ENCODE measurements at places on chromosomes 5 and 9.
A peak's percentile ranks its signal among the peaks of the same experiment; 100 is the strongest.

DNA sequence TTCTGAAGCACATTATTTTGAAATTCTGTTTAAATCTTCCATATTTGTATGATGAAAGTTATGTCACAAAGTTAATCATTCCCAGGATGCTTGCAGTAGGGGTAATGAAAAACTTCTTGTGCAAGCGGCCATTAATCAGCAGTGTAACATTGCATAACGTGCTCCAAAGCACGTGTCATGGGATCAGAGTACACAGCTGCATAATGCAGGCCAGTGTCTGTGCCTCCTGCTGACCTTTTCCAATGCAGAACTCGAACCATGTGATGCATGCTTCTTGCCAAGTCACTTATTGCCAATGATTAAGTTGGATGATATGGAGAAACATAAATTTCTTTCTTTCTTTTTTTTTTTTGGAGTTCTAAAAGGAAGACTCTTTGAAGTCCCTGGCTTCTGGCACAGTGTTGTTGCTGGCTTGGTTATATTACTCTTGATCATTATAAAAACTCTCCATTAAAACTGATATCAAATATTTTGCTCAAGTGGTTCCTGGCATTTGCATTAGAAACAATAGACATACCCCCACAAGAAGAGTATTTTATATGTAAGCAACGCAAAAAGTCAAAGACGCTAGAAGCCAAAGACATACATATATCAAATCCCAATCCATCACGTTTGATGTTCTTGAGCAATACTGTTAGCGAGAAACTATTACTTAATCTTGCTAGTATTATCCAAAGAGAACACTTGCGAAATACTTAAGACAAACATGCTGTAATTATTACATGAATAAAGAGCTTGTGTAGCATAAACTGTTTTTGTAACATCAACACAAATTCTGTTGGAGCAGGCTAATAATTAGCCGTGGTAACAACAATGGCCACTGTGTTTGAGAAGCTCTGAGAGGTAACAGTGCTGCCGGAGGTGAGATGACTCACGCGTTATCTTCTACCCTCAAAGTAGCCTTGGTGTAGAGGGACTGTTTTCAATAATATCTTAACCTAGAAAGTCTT lies 164.2 kb downstream of the AUH start:
- DNase-seq, result no peak

GRCh38 chr5:139475865-139476617 lies 5.2 kb downstream of the SMIM33 start:
- DNase-seq, result no peak

- DNase-seq, result no peak
Observed at GRCh38 chr5:195401-196160, 4.3 kb downstream of the LRRC14B start.

GRCh38 chr5:64497386-64497785 lies 8.4 kb upstream of the RGS7BP start:
- no peak for DNase-seq

DNA sequence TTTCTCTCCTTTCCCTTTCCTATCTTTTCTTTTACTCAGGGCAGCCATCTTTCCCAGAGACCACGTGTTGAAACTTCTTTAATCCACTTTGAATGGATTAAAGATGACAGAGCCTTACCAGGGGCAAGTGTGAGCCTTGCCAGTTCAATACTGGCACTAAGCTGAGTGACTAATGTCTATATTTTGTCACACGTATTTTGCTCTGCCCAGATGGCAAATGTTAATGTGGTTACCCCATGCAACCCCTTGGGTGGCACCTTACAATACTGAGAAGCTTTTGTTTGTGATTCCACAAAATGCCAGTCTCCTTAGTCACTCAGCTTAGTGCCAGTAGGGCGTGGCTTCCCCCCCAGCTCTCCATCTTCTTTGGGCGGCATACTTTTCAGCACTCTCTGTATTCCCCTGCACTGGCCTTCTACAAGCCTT lies 24.8 kb downstream of the ANXA1 start:
- DNase-seq, result no peak

GRCh38 chr5:93274291-93274690 lies 306.7 kb downstream of the NR2F1-AS1 start:
- no peak for DNase-seq

GRCh38 chr9:87513880-87514535 lies 16.3 kb downstream of the DAPK1 start:
- no peak for DNase-seq

DNA sequence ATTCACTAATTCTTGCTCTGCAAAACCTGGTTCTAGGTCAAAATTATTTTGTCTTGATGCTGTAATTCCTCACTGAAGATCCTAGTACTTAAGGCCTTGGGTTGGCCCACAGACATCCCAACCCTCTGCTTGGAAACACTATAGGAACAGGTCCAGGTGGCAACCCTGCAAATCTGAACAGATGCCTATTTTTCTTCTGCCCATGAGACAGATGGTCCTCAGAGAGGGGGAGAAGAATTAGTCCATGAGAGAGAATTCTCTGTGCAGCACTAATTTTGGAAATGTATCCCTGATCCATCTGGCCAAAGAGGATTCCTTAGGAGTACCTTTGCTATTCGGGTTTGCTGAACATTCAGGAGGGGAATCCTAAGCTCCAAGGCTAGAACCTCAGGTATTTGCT lies 156.3 kb downstream of the ELAVL2 start:
- no peak for DNase-seq

- no peak for DNase-seq
Observed at GRCh38 chr9:127793093-127793708, 7.4 kb downstream of the CDK9 start.

DNA sequence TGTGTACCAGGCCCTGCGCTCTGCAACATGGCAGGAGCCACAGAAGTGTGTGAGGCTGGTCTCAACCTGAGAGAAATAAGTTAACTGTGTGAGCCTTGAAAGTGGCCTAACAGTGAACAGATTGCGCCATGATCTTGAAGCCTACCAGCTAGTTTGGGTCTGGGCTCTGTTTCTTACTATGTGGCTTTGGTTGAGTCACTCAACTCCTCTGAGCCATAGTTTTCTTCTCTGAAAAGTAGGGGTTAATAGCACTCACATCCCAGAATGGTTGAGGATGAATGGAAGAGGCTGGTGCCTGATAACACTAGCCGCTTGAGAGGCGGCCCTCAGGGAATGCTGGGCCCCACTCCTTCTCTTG lies 121.5 kb downstream of the RGS3 start:
- no peak for DNase-seq

GRCh38 chr5:9441610-9442009 lies 104.3 kb downstream of the SEMA5A start:
- DNase-seq, result no peak

DNA sequence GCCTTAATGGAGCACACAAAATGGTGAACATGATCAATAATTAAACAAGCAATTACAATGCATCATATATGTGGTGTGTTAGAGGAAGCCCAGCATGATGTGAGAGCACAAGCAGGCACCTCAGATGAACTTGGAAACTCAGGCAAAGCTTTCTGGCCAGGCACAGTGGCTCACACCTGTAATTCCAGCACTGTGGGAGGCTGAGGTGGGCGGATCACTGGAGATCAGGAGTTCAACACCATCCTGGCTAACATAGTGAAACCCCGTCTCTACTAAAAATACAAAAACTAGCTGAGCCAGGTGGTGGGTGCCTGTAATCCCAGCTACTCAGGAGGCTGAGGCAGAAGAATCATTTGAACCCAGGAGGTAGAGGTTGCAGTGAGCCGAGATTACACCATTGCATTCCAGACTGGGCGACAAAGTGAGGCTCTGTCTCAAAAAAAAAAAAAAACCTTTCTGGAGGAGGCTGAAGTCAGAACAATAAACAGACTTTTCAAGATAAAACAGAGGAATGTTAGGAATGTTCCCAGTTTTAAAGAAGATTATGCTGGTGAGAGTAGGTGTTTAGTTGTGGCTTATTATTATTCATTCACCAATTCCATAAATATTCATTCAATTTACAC lies 159.4 kb downstream of the CEMIP2 start:
- no peak for DNase-seq

DNA sequence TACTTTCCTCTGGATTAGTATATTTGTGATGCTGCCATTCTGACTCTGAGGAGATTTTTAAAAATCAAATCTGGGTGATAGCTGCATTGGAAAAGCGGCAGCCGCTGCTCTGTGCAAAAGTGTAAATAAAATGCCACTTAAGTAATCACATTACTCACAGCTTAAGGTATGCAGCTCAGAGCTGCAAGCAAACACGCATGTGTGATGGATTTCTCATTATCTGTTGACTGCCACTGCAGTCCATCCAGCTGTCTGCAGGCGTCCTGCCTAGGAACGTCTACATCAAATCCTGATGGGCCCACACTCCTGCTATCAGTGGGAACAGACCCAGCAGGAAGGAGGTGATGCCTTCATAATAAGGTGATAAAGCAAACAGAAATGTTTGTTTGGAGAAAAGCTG lies 216.9 kb downstream of the SPOCK1 start:
- no peak for DNase-seq

- DNase-seq, result no peak
Observed at GRCh38 chr5:40906351-40906751, 2.9 kb upstream of the C7 start.

GRCh38 chr9:111158999-111159398 lies 120.7 kb upstream of the LPAR1 start:
- no peak for DNase-seq

GRCh38 chr9:131446276-131446675 lies 52.4 kb downstream of the PRRC2B start:
- DNase-seq, result no peak

DNA sequence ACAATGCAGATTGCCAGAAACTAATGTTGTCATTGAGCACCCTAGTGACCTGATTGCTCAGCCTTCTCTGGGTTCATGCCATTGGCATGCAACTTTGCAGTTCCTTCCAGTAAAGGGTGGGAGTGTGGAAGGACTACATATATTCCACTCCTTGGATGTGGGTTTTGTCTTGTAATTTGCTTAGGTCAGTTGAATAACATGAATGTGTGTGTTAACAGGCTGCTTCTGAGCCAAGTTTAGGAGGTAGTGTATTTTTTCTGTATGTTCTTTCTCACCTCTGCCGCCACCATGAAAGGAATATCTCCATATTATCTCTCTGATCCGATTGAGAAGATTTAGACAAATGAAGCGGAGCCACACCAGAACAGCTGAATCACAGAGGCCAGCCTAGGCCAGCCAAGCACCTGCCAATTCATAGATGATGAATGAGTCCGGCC lies 1929.6 kb upstream of the CDH6 start:
- DNase-seq, result no peak

GRCh38 chr9:101479338-101480030 lies 43.9 kb upstream of the ALDOB start:
- no peak for DNase-seq

DNA sequence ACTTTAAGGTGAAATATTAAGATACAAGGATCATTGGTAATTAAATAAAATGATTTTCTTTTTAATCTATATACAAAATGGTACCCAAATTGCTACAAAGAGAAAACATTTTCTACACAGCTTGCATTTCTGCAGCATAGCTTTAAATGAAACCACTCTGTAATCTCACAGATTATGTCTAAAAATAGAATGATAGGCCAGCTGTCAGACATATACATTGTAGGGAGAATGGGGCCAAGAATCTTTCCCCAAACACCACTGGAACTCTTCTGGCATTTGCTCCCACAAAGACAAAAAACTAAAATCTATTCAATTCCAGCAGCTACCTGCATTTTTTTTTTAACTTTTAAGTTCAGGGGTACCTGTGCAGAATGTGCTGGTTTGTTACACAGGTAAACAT lies 124.1 kb upstream of the NR5A1 start:
- no peak for DNase-seq

DNA sequence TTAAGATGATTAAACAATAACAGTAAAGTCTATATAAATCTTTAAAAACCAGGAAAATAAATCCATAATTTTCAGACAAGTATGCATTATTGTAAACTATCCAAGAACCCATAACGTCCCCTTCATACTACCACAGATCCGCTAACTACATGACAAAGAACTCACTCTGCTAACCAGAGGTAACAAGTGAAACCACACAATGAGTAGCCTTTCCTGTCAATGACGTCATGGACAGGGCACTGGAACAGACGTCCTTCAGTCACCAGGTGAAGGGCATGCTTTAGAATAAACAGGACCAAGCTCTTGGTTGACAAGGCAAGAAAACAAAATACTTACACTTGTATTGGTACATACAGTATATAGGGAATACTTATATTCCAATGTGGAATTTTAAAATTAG lies 45.2 kb downstream of the RNF130 start:
- DNase-seq, result no peak

DNA sequence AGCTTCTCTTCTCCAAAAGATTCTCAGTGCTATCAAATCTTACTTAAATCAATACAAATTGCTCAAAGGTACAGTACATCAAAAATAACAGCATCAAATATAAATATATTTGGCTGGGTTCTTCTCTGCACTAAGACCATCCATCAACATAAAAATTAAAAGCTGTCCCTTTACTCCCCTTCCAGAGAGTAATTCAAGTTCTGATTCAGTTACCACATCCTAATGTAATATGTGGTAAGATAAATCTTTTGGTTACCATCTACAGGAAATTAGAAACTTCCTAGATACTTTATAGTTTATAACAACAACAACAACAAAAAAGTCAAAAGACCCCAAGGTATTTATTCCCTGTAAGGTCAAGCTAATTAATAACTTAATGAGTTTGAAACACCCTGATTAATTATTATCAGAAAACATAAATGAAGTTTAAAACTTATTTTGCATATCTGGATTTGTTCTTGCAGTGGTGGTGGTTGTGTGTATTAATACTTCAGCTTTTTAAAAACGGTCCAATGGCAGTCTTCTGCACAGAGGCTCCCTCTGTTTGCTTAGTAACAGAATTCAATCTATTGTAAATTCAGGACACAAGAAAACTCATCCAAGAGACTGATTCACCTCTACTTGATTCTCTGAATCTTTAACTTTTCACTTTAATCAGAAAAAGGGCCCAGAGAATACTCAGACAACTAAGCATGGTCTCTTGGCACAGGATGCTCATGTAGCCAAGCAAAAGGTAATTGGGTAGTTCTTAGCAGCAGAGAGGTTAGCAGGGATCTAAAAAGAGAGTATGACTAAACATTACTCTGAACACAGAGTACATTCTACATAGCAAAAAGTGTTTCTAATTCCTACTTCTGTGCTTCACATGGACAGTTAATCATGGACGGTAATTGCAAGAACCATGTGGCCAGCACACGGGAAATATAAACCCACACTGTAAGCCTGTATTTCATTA lies 20.1 kb downstream of the DIAPH1 start:
- no peak for DNase-seq

- peak; percentile 20 for DNase-seq
Observed at GRCh38 chr5:149355688-149356087, 2.2 kb upstream of the PCYOX1L start.
